ENCODE measurements at places on chromosomes 6 and 20. TPM values are rescaled to one million over a fixed set of nuclear protein-coding genes. Genes with fewer than 3 reads are reported as not detected.

Gene PAK5
- total RNA-seq = not detected

Gene NPEPL1
- 42.3 TPM for total RNA-seq

Gene DOK5
- total RNA-seq = 4.6 TPM

Gene TPBG
- 15.0 TPM for total RNA-seq

Gene FAM83C
- total RNA-seq = not detected

Gene ANGPT4
- total RNA-seq = 0.42 TPM

Gene AKIRIN2
- total RNA-seq = 55.7 TPM

Gene SSTR4
- total RNA-seq = not detected

Gene LSM14B
- 23.7 TPM for total RNA-seq

Gene ALDH8A1
- 1.1 TPM for total RNA-seq

Gene PTCHD4
- 1.4 TPM for total RNA-seq

Gene MOCS1
- 70.0 TPM for total RNA-seq

Gene HTR1B
- 0.16 TPM for total RNA-seq

Gene FAM209B
- 0.51 TPM for total RNA-seq

Gene CST4
- not detected for total RNA-seq

GRCh38 chr20:21615617-21616080, 89.8 kb upstream of the PAX1 start:
- DNase-seq = no peak

- DNase-seq = no peak
Measured at GRCh38 chr20:8401556-8401955, 269.5 kb downstream of the PLCB1 start.

GRCh38 chr6:106128981-106129781, 43.0 kb downstream of the PRDM1 start:
- no peak for DNase-seq

GRCh38 chr6:41373919-41374617, 38.7 kb downstream of the NCR2 start:
- DNase-seq = no peak

- no peak for DNase-seq
Measured at GRCh38 chr6:4803343-4803744, 27.1 kb downstream of the CDYL start.

- DNase-seq = no peak
Measured at GRCh38 chr6:20178327-20178726, 33.9 kb downstream of the MBOAT1 start.

DNA sequence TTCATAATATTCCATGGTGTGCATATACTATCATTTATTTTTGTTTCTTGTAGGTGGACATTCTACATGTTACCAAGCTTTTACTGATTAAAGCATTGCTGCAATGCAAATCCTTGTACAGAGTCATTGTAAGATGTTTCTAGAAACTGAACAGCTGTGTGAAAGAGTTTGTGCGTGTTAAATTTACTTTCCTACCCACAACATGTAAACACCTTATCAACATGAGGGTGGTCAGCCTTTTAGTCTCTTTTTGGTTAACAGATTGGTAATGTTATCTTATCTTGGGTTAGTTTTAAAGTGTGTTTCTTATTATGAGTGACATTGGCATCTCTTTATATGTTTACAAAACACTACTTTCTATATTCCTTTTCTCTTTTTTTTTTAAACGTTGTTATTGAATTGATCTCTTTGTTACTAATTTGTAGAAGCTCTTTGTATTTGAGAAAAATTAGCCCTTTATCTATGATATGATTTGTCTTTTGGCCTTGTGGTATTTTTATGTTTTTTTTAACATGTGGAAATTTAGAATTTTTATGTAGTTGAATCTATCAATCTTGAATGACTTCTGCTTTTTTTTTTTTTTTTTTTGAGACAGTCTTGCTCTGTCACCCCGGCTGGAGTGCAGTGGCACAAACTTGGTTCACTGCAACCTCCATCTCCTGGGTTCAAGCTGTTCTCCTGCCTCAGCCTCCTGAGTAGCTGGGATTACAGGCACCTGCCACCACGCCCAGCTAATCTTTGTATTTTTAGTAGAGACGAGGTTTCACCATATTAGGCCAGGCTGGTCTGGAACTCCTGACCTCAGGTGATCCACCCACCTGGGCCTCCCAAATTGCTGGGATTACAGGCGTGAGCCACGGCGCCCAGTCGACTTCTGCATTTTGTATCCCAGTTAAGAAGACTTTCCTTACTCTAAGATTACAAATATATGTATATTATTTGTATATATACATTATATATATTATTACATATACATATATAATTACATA, 112.1 kb downstream of the TCP11 start:
- no peak for DNase-seq

GRCh38 chr20:47221036-47221625, 135.4 kb downstream of the ZMYND8 start:
- no peak for DNase-seq

- DNase-seq = no peak
Measured at GRCh38 chr6:169950558-169950957, 199.1 kb downstream of the ERMARD start.

- no peak for DNase-seq
Measured at GRCh38 chr6:121413879-121414278, 21.6 kb upstream of the GJA1 start.

DNA sequence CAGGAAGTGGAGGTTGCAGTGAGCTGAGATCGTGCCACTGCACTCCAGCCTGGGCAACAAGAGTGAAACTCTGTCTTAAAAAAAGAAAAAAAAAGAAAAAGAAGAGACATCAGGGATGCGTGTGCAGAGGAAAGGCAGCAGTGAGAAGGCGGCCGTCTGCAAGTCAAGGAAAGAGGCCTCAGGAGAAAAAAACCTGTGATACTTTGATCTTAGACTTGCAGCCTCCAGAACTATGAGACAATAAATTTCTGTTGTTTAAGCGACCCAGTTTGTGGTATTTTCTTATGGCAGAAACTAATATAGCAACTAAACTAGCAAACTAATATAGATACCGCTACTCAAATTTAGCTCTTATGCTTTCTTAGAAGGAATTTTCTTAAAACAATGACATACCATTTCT, 36.1 kb downstream of the FGD2 start:
- DNase-seq = no peak

DNA sequence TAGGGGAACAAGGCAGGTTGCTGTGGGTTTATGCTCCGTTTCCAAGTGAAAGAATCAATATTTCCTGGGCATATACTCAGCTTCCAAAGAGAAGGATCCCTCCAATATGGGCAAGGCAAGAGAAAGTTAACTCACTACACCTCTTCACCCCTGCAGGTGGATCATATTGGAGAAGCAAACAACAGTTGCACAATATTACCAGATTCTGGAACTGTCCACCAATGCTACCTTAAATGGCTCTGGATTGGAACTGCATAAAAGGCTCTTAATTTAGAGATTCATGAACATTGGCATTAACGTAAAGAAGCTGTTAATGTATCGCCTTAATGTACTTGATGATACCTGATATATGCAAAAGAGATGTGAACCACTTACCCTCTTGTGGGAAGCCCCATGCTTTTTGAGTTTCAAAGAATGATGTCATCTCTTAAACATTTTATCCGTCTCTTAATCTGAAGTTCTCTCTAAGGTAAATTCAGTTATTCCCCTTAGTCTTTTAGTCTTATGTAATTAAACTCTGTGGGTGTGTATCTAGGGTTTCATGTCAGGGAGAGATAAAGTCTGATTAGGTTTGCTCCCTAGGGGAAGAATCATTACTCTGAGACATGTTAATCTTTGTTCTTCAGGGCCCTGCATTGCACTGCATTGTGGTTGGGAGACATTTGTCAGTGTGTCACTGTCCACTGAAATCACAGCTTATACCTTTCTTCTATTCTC, 99.5 kb downstream of the PHACTR1 start:
- DNase-seq = no peak

DNA sequence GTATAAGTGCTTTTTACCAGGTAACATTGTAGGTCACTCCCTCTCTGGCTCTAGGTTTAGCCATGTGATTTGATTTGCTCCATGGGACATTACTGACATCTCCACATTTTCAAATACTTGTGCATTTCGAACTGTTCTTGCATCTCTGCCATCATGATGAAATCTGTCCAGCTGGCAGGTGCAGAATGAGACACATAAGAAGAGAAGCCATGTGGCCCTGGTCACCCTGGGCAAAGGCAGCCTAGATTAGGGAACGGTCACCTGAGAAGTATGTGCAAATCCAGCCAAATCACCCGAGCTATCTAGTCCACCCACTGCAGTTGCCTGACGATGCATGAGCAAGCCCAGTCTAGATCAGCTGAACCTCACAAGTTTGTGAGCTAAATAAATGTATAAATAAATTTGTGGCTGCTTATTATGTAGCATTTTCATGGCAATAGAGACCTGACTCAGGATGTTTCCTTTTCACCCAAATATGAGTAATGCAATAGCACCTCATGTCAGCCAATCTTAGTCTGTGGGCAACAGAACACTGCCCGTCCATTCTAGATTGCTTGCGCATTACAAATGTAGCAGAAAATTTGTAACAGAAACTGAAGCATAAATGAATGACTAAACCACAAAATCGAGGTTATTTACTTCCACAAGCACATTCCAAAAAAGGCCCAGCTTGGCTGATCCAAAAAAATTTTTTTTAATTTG, 115.2 kb downstream of the PAK5 start:
- no peak for DNase-seq

GRCh38 chr6:65259059-65259458, 448.0 kb downstream of the EYS start:
- no peak for DNase-seq

- no peak for DNase-seq
Measured at GRCh38 chr6:136405420-136406029, 115.9 kb upstream of the BCLAF1 start.

GRCh38 chr20:60000271-60001042, 42.2 kb downstream of the CDH26 start:
- DNase-seq = no peak

GRCh38 chr6:169567819-169568218, 134.0 kb downstream of the WDR27 start:
- no peak for DNase-seq

- DNase-seq = no peak
Measured at GRCh38 chr6:19032591-19033295, 645.6 kb downstream of the RNF144B start.

DNA sequence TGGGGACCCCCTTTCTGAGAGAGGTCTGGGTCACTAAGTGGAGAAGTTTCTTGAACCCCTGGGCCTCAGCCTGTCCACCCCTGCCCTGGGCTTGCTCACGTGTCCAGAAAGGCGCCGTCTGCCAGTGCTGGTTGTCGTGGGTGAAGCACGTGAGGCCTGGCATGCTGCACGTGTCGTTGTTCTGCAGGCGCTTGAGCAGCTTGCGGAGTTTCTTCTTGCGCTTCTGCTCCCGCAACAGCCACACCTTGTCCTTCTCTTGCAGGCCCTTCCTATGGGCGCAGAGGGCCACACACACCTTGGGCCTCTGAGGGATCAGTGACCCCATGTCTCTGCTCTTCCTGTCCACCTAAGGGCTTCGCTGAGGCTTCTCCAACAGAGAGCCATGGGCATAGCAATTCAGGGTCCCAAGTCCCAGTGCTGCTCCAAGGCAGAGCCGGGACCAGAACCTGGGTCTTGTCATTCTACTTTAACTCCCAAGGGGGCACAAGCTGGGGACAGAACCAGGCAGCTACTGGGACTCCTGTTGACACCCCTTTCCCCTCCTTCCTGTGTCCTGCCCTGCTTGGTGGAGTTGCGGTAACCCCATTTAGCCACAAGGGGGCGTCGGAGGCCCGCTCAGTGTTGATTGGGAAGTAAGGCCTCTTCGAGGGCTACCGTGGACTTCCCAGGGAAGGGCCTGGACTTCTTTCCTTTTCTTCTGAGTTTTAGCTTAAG, 121.8 kb downstream of the SULF2 start:
- peak; percentile 91 for DNase-seq

DNA sequence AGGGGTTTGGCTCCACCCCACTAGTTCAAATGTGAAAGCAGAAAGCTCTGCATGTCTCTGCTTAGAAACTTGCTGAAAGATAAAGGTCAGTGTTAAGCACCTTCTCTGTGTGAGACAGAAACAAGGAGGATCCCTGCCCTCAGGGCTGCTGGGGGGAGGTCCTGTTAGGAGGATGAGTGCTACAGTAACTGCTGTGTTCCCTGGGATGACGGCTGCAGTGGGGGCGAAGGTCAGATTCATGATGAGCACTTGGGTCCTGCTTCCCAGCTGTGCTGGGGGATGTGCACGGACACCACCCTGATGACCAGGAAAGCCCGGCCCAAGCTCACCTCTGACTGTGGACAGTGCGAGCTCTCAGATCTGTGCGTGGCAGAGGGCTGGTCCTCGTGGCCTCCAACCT, 252.6 kb downstream of the DLL1 start:
- peak; percentile 75 for DNase-seq

DNA sequence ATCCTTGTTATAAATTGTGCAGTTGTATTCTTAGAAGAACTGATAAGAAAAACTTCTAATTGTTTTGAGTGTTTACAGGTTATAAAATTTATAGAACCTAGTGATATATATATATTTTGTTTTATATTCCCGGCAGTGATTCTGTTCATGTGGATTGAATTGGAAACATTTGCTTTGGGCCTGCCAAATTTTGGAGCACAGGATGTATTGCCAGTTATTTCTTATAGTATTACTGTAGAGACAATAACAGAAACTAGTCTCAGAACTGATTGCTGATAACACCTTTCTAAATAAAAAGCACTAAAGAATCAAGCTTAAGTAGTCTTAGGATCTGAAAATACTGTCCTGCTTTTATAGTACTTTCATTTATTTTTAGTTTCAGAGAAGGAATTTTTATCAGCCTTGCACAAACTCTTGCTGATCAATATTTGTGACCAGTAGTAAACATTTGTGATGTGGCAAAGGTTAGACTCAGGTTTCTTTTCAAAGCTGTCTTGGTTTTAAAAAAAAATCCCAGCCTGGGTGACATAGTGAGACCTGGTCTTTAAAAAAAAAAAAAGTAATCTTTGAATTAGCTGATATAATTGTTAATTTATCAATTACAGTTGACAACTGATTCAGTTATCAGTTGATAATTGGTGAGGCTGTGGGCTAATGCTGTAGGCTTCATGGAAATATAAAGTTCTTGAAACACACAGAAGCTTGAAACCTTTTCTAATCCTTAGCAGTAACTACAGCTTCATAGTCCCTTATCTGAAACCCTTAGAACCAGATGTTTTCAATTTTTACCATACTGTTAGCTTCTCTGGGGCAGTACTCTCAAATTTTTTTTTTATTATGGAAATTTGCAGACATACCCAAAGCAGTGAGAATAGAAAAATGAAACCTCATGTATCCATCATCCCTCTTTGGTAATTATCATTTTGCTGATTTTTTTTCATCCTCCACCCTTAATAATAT, 42.4 kb downstream of the RNGTT start:
- no peak for DNase-seq

DNA sequence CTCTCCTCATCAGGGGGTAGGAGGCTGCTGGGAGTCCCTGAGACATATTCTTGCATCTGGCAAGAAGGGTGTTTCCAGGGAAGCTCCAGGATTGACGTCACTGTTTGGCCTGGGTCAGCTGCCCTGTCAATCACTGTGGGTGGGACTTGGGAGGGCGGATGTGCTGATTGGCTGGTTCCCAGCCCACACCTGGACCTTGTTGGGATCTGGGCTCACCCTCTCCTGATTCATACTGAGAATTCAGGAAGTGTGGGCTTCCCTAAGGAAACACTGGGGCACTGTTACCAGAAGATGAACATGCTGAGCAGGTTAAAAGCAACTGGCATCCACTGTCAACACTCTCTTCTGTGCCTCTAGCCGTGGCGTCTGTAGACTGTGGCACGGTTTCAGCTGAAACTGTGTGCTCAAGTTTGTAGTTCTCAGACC, 36.5 kb downstream of the CDH26 start:
- no peak for DNase-seq
